Cortex of kidney (tissue), 1 donor: ENCODE measurements at places on chromosomes 1 and 21.

- no peak for DNase-seq
Measured at GRCh38 chr1:28740118-28740517, 3.4 kb downstream of the YTHDF2 start.

GRCh38 chr1:93694039-93694438, 12.4 kb upstream of the BCAR3 start:
- DNase-seq, result no peak

- DNase-seq, result no peak
Measured at GRCh38 chr1:110003747-110004428, 19.3 kb downstream of the AHCYL1 start.

GRCh38 chr1:14910984-14911721, 242.4 kb upstream of the TMEM51 start:
- no peak for DNase-seq

- DNase-seq, result no peak
Measured at GRCh38 chr1:83912876-83913275, 86.1 kb downstream of the TTLL7 start.

- DNase-seq, result no peak
Measured at GRCh38 chr21:41760411-41760810, 6.4 kb downstream of the RIPK4 start.

- DNase-seq, result no peak
Measured at GRCh38 chr1:119713749-119714456, 2.2 kb downstream of the PHGDH start.

GRCh38 chr1:77288275-77288674, 6.5 kb downstream of the AK5 start:
- DNase-seq, result no peak

DNA sequence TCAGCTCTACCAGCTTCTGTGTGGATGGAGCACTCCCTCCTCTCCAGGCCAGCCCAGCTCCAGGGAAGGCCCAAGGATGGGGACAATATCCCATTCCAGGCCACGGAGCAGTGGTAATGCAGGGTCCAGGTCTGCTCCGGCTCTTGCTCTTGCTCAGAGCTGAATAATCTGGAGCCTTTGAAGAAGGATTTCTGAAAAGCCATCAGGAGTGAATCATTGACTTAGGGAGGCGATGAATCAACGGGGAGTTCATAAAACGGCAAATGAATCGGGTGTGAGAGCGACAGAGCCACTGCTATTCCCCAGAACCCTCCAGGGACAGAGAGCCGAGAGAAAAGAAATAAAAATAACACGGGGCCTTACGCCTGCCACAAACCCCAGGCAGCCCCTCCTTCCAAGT, 7.7 kb downstream of the POU3F1 start:
- DNase-seq, result no peak

DNA sequence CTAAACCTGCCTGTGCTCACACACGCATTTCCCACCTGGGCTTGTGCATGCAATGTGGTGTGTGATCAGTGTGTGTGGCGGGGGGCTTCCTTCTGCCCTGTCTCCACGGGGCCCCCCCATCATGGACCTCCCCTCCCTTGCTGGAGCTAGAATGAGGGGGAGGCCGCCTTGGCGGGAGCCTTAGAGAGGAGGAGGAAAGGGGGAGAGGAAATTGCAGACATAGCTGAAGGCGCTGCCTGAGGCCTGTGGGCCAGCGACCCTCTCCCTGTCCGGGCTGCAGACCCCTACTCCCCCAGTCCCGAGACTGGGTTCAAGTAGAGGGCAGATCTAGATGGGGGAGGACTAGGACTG, 883 bp upstream of the EVA1B start:
- no peak for DNase-seq

DNA sequence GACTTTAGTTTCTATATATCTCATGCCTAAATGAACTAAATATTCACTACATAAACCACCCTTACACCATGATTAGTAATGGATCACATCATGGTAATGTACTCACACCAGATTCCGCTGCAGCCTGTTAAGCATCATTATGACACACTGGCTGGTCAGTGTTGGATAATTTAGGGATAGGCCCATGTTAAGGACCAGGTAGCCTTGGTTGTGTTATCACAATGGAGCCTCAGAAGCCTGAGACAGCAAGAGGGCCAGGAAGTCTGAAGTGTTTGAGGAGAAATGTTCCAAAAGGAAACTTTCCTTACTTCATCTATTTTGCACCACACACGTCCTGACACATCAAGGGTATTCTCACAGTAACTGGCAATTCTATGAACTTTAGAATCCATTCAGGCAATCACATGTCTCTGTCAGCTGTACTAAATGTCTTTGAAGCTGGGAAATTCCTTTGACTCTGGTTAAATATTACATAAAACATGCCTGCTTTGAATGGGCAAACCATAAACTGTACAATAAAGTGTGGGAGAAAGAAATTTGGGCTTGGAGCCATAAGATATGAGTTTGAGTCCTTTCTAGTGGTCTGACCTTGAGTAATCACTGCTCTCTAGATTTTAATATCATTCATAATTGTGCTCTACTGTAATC, 105.3 kb upstream of the DPT start:
- no peak for DNase-seq

- no peak for DNase-seq
Measured at GRCh38 chr1:222047366-222047765, 305.5 kb upstream of the DUSP10 start.

- DNase-seq, result no peak
Measured at GRCh38 chr1:87436534-87436933, 107.9 kb downstream of the LMO4 start.

DNA sequence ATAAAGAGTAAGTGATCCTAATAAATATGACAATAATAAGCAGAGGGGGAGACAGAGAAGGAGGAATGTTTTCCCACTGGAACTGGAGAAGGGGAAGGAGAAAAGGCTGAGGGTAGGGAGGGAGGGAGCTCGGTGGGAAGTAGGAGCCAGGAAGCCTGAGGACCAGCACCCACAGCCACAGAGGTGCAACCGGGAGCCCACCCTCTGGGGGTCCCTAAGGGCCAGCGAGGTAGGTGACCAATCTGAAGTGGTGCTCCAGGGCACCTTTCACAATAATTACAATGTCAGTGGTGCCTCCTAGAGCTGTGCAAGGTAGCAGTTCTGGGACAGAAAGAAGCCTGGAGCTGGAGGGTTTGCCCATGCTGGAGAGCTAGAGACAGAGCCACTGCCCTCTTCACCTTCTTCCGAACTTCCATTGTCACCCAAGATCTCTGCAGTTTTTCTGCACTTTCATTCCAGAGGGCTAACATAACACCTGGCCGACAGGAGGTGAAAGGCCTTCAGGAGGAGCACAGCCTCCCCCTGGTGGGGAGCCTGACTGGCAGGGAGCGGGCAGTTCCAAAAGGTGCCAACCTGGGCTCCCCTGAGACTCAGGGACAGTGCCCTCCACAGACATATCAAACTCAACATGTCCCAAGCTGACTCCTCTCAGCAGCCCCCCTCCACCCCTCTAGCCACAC, 4.1 kb upstream of the AHCYL1 start:
- no peak for DNase-seq

DNA sequence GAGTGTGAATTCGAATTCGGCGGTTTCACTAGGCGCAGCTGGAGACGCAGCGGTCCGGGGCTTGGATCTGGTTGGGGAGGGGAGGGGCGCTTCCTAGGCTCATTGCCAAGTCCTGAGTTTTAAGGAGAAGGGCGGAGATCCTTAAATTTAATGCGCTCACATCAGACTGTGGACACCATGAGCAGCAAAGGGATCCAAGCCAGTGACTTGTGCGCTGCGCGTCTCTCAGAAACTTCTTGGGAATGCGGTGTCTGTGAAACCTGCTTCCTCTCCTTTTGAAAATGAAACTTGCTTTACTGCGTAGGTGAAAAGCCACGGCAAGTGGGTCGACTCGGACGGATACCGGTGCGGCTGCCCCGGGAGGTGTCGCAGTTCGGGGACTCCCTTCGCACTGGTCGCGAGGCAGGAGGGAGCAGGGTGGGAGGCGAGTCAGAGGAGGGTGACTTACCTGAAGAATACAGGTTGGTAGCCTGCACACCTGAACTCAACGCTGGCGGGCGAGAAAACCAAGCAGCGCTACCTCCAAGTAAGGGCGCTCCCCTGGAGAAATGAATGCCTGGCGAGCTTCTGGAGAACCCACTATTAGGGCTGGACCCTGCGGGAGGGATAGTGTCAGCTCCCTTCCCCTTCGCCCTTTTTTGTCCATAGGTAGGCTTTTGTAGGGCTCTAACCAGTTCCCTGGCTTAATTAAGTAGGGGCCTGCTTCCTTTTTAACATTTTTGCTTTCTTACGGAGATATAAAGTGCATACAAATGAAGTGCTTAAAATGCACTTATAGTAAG, 992 bp downstream of the TENT5C start:
- no peak for DNase-seq

DNA sequence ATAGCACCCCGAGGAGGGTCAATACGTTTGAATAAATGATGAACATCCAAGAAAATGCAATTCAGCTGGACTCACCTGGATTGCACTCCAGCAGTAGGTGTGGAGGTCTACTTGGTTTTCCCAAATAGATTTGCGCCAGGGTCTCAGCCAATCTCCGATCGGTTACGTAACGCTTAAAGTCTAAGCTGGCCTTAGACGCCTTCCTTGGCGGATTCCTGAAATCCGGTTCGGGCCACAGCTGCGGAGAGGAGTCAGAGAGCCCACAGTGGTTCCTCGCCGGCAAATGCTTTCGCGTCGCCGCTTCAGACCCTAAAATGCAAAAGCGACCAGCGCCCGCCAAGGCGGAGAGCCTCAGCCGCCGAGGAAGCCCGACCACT, 322 bp downstream of the TFB2M start:
- DNase-seq, result no peak

GRCh38 chr21:33700491-33700890, 58.2 kb downstream of the ITSN1 start:
- no peak for DNase-seq

GRCh38 chr1:210394281-210394821, 65.6 kb downstream of the HHAT start:
- no peak for DNase-seq

- DNase-seq, result no peak
Measured at GRCh38 chr1:174969977-174970376, 29.8 kb upstream of the CACYBP start.

- no peak for DNase-seq
Measured at GRCh38 chr1:111369177-111369576, 58.4 kb downstream of the OVGP1 start.

DNA sequence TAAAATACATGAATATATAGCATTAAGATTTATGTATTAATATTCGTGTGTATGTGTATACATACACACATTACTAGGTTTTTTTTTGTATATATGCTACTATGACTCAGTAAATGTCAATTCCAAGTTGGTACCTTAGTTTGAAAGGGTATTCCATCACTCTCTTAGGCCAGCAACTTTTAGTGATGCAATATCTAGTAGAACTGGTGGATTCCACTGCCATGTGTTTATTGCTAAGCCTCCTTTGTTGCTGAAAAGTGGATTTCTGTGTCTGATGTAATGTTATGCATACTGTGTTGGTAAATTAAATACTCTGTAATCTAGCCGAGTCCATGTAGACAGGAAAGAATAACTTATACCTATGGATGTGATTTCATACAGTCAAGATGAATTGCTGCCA, 16.9 kb upstream of the COL11A1 start:
- no peak for DNase-seq

DNA sequence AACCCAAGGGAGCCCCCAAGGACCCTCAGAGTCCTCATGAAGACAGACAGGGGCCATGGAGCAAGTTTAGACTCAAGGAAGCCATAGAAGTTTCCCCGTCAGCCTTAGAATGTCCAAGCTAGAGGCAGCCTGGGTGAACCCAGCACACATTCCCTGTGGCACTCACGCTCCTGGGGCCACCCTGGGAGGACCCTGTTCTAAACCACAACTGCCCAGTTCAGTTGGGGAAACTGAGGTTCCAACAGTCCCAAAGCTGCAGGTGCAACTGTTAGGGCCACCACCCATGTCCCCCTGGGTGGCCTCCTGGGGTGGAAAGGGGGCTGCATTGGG, 9.3 kb downstream of the WNT3A start:
- DNase-seq, result no peak

DNA sequence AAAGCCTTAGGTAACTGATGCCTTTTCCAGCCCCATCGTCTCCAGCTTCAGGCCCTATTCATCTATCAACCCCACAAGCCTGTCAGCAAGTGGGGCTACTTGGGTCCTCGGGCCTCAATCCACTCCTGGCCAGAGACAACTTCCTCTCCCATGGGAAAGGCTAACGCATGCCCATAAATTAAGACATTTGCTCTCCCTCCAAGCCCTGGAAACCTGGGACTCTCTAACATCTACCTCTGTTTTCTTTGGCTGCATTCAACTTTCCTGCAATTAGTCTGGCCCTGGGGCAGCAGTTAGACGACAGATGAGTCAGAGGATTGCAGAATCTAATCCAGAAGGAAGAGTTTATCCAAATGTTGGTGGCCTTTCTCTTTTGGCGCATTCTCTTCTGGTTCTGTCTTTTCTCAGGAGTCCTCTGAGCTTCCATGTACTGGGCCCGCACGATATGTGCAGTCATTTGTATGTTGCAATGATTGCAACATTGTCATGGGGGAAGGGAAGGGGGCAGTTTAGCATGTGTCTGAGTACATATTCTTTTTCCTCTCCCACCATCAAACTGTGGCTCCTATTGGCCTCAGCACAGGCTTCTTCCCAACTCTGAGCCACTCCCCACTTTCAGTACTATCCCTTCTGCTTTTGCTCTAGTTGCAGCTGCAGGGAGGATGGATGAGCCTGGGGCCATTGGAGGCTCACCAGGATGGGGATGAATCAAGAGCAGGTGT, 54.4 kb downstream of the NAV1 start:
- no peak for DNase-seq

GRCh38 chr1:165829888-165830287, 2.5 kb downstream of the UCK2 start:
- DNase-seq, result no peak

GRCh38 chr21:46081862-46082712, 15.8 kb upstream of the COL6A2 start:
- DNase-seq, result no peak

- no peak for DNase-seq
Measured at GRCh38 chr1:244094880-244095528, 43.9 kb downstream of the ZBTB18 start.

GRCh38 chr1:9861360-9861759, 37.6 kb upstream of the CLSTN1 start:
- no peak for DNase-seq

DNA sequence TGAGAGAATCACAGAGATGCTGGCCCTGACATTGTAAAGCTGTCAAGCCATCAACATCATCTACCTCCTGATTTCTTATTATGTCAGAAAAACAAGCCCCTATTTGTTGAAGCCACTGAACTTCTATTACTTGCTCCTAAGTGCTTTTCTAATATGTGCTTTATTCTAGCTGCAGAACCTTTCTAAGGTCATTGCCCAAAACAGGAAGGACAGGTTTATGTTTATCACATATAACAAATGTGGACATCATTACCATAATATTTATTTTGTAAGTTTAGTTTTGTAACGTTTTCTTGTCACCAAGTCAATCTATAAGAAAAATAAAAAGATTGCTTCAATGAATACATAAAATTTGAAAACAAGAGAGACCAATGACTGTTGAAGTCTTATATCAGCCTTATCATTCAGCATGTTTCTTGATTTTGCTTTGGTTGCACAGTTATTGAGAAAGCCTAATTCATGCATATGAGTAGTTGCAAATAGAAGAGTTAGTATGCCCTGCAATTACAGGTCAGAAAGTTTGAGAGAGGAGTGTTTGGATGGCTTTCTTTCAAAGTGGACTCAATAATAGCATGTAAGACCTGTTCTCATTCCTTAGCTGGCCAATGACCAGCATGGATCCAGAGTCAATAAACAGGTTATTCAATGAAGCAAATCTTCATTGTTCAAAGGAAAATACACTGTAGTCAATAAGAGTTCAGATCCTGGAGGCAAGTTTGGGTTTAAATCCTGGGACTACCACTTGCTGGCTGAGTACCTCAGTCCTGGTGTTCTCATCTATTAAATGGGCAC, 84.1 kb downstream of the MAB21L3 start:
- DNase-seq, result no peak
